ENCODE measurements at places on chromosomes 7 and 10.

DNA sequence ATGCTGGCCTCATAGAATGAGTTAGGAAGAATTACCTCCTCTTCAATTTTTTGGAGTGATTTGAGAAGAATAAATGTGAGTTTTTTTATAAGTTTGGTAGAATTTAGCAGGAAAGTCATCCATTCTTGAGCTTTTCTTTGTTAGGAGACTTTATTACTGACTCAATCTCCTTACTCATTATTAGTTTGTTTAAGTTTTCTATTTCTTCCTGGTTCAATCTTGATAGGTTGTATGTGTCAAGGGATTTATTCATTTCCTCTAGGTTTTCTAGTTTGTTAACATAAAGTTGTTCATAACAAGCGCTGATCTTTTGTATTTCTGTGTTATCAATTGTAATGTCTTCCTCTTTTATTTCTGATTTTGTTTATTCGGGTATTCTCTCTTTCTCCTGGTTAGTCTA lies 47.4 kb downstream of the BICC1 start:
- no peak for DNase-seq

- no peak for DNase-seq
Observed at GRCh38 chr7:85587785-85588184, 400.9 kb upstream of the SEMA3D start.

DNA sequence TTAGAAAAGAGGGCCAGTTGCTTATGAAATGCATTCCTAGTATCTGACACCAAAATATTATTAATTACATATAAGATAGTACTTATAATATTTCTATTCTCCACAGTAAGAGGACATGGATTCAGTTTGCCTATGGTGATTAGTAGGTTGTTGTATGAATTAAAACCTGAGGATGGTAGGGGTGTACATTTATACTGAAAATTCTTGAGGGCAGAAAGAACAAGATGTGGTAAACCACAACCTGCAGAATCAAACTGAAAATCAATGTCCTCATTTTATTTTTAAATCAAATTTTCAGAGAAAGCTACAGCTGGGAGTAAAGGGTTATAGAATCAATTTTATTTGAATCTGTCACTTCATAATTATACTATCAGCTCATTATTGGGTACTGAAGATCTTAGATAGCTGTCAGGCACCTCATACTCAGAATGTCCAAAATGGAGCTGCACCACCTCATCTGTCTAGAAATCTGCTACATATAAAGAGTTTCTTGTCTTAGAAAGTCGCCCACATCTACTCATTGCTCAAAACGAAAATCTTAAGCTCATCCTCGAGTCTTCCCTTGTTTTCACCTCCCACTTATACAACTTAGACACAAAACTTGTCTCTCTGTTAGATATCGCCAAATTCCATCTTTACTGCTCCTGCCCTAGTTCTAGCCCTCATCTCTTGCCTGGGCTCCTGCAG lies 65.4 kb downstream of the MYO3A start:
- no peak for DNase-seq

DNA sequence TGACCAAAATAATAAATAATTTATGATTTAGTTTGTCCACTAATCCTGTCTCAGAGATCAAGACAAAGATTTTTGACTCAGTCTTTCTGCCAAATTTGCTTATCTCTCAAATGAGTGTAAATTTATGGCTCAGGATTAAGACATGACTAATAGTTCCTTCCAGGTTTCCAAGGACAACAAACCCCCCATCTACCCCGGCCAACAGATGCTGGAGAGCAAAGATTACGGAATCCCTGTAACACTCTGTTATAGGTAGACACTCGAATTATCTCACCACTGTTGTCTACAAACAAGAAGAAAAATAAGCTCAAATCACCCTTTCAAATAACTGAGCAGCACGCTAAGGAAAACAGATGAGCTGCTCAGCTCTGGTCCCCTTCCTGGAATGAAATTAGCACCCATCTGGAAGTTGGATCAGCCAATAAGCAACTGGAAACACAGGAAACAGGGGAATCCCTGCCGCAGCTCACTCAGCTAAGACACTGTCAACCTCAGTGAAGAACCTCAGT lies 56.8 kb upstream of the SVIL start:
- DNase-seq, result no peak

GRCh38 chr10:79129361-79129997 lies 60.7 kb downstream of the ZMIZ1 start:
- DNase-seq, result no peak

DNA sequence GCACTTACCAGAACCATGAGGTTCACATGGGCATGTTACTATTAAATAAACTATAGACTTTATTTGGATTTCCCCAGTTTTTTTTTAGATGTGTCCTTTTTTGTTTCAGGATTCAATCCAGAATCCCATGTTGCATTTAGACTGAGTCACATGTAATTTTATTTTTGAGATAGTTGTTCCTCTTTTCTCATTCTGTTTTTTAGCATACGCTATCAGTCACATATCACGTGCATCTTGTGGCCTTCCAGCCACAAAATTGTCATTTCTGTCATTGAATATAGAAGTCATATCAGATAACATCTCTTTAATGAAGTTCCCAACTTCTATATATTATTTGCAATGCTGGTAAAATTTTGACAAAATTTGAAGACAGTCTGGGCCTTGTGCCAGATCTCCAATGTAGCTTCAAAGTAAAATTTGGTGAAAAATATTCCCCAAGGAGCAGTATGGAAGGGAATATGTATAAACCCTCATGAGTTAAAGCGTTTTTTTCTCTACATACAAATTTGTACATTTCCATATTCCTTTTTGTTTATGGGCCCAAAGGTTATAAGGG lies 132.3 kb upstream of the MKI67 start:
- no peak for DNase-seq

- DNase-seq, result no peak
Observed at GRCh38 chr10:101961591-101962498, 94.1 kb downstream of the ARMH3 start.

DNA sequence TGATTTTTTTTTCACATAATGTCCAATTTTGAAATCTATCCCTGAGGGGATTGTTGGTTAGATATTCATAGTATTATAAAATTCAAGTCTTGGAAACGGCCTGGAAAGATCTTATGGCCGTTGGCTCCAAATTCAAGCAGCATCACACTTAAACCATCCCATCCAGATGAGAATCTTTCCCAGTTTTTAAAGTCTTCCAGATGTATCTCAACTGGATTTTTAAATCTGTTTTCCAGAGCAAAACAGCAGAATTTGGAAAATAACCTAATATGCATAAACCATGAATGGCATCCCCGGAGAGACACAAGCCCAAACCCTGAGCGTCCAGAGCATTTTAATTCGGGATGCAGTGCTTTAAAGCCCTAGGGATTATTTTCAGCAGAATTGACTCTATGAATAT lies 208.2 kb upstream of the PRKCQ start:
- DNase-seq, result no peak

- DNase-seq, result no peak
Observed at GRCh38 chr10:36671607-36672006, 453.8 kb upstream of the ANKRD30A start.

- no peak for DNase-seq
Observed at GRCh38 chr10:3873728-3874461, 88.9 kb upstream of the KLF6 start.

DNA sequence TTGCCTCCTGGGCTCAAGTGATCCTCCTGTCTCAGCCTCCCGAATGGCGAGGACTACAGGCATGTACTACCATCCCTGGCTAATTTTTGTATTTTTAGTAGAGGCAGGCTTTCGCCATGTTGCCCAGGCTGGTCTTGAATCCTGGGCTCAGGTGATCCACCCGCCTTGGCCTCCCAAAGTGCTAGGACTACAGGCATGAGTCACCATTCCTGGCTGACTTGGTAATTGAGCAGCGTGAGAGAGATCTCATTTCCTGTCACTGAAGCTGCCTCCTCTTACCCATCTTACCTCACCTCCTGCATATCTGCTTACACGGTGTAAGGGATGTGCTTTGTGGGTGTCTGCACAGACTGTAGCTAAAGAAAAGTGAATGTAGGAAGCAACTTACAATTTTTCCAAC lies 9.7 kb downstream of the IFIT3 start:
- no peak for DNase-seq

DNA sequence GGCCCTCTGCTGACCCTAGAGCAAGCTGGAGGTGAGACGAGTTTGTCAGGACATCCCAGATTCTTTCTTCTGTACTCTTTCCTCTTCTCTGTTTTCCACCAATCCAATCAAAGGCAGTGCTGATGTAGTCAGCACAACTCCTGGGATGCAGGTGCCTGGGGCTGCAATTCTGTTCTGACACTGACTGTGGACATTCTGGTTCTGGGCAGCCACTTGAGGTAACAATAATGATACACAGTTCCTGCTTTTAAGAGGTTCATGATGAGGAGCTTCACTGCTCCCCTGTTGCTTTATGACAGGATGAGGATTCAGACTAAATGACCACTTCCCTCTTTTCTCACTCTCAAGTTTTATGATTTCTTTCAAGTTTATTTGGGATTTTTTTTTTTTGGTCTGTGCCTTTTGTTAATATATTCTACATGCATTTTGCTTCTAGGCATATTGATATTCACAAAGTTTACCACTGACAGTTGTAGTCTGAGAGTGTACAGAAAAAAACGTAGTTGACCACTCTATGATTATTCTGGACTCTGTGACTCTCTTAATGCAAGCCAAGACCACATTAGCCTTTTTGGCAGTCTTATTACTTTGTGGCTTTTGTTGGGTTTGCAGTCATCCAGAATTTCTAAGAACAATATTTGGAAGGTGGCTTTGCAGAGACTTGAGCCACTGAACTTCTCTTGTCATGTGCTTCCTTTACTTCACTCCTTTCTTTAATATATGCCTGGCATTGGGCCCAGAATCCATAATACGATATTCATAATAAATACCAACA lies 247.6 kb downstream of the AUTS2 start:
- DNase-seq, result no peak

DNA sequence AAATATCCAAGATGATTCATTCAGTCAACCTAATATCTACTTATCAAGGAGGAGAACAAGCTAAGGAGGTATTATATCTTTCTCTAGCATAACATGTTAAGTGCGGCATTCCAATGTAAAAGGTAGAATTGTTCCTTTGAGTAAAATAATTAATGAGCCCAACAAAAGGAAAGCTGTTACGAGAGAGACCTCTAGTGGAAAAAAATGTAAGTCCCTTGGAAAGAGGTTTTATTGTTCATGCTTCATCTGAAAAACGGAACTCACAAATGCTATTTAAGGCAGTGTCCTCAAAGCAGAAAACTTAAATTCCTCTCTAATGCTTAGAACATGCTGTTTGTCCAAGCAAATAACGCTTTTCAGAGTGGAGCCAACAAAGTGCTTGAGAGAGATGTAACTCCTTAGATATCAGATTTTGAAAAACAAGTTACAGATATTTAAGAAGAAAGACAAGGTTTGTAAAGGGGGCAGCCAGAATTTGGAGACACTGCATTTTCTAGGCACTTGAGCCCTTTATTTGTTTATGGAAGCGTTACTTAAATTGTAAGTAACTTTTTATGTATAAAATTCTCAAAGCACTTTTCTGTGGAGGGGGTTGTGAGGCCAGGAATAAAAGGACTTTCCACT lies 119.9 kb downstream of the TFEC start:
- DNase-seq, result no peak

- DNase-seq, result no peak
Observed at GRCh38 chr10:110820321-110820814, 51.4 kb upstream of the PDCD4 start.

Measured in stimulated activated CD8-positive, alpha-beta memory T cell treated with anti-CD3 and anti-CD28 coated beads, Interleukin-4, amount 100 ng/mL, for 1 hour (primary cell).